Activated naive CD8-positive, alpha-beta T cell treated with anti-CD3 and anti-CD28 coated beads, Interleukin-2, amount 10 ng/mL, durations not matched to agents 7 days and 5 days (primary cell): ENCODE measurements at places on chromosomes 5 and 9. TPM values are rescaled to one million over a fixed set of nuclear protein-coding genes. Genes with fewer than 3 reads are reported as not detected.

GRCh38 chr5:61177716-61178115 lies 15.4 kb upstream of the SMIM15 start:
- no peak for DNase-seq

- no peak for DNase-seq
These were observed 119.4 kb downstream of the MED27 start for GRCh38 chr9:131960311-131960710.

DNA sequence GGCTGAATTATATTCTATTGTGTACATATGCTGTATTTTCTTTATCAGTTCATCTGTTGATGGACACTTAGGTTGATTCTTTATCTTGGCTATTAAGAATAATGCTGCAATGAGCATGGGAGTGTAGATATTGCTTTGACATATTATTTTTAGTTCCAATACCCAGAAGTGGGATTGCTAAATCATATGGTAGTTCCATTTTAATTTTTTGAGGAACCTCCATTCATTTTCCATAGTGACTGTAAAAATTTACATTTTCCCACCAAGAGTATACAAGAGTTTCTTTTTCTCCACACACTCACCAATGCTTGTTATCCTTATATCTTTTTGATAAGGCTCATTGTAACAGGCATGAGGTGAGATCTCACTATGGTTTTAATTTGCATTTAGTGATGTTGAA lies 19.4 kb downstream of the JAK2 start:
- DNase-seq, result no peak

GRCh38 chr5:14351845-14352712 lies 208.9 kb downstream of the TRIO start:
- DNase-seq, result peak; percentile 72

DNA sequence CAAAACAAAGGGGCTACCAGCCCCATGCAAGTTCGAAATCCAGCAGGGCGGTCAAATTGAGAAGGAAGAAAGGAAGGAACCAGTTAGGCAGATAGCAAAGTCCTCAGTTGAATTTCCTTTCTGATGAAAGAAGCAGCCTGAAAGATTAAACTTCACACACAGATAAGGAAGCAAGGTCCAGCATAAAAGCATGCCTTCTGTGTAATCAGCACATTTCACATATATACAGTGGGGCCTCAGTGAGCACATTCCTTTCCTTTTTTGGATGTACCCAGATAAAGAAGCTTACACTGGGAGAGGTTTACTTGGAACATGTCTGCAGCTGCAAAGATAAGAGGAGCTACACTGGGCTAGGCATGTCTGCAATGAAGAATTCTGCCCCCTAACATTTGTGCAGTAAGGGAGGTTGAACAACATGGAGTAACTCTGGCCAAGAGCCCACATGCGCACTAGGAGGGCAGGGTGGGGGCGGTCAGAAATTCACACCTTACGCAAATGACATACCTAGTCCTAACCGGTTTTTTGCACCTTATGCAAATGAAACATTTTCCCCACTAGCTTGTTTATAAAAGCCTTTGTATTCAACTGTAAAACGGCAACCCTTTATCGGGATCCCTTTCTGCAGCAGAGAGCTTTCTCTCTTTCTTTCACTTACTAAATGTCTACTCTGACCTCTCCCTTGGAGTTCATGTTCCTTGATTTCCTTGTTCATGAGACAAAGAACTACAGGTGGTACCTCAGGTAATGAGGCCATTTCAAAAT lies 149.7 kb upstream of the FBXL17 start:
- DNase-seq, result no peak

GRCh38 chr9:116939614-116940013 lies 252.5 kb downstream of the TRIM32 start:
- DNase-seq, result no peak

DNA sequence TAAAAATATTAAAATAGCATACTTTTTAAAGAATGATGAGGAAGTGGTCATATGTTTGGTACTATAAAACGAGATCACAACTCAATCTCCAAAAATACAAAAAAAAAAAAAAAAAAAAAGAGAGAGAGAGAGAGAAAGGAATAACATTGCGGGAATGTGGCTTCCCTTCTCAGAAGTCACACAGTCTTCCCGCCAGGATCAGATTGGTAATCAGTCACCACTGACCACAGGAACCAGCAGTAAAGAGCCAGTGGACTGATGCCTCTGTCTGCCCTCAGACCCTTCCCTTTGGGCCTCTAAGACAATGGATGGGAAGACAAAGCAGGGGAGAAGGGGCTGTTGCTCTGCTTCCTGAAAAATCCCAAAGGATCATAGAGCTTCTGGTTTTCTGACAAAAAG lies 104.9 kb downstream of the KLHL3 start:
- DNase-seq, result no peak

DNA sequence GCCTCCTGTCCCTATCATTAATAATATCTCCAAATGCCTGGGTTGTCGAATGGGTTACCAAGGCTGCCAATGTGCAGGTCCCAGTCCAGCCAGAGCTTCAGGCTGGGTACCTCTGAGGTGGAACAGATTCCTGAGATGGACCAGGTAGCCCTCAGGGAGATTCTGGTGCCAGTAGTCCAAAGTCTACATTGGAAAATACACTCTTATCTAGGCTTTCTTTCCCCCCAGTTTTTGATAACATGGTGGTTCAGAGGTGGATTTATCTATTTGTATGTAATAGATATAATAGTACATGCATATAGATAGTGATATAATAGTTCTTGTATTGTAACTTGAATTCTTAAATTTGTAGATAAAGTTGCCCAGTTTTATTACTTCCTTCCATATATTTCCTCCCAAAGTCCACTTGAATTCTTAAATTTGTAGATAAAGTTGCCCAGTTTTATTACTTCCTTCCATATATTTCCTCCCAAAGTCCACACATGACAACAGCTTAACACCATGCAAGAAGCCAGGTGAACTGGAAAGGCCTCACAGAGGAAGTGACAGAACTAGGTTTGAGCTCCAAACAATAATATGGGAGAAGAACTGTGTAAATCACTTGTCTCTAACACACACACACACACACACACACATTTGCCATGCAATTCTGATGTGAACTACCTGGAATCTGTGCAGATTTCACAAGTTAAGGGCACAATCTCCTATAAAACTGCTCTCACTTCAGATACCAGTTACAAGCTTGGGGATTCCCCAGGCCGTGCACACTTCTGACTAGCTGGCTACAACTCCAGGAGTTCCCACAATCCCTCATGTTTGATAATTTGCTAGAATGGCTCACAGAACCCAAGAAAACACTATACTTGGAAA lies 30.7 kb upstream of the ERAP1 start:
- no peak for DNase-seq

GRCh38 chr5:159104759-159105144 lies 5.0 kb upstream of the EBF1 start:
- no peak for DNase-seq

GRCh38 chr5:36657563-36657995 lies 51.2 kb downstream of the SLC1A3 start:
- DNase-seq, result no peak

Gene ZNF483
- 7.0 TPM for total RNA-seq

Gene IFNK
- not detected for total RNA-seq

DNA sequence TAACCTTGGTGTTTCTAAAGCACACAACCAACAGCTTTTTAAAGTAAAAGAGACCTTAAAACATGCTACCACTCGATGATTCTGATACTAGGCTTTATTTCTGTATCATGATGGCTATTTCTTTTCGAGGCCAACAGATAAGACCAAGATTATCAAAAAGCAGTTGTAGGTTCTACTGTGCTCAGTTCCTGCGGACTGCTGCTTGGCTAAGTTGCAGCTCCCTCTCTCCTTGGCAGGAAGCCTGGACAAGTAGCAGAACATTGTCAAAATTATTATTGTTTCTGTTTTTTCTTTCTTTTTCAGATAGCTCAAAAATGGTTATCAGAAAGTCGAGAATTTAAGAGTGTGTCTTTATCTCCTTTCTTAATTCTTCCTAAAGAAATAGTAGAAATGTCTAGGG lies 607.6 kb downstream of the PTPRD start:
- DNase-seq, result no peak

- DNase-seq, result no peak
These were observed 92.5 kb upstream of the ZNF366 start for GRCh38 chr5:72599519-72600370.

Gene DEPDC1B
- total RNA-seq, result 27.1 TPM

Gene CDC25C
- 13.2 TPM for total RNA-seq

Gene NTRK2
- not detected for total RNA-seq

Gene PCDHB4
- total RNA-seq, result not detected

GRCh38 chr9:27847818-27848217 lies 274.5 kb upstream of the C9orf72 start:
- DNase-seq, result no peak

DNA sequence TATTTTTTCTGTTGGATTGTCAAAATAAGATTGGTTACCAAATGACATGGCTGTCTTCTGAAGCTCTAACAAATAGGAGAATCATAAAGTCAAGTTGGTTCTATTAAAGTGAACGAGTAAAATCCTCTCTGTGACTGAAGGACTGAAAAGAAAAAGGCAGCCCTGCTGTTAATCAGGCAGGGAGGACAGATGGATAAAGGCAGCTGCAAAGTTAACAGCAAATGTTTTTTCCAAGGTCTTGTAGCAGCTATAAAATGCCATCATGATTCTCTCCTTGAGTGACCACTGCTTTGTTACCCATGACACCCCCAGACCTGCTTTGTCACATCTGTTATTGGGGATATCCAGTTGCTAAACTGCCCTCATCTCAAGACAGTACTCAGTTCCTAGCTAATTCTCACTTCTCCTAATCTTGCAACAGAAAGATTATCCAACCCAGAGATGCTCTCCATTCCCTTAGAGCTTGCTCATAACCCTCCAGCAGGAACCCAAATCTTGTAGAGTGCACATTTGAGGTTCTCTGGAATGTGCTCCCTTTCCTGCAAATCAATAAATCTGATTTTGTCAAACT lies 89.7 kb upstream of the PARP8 start:
- DNase-seq, result no peak

Gene PNPLA7
- total RNA-seq, result 5.6 TPM

DNA sequence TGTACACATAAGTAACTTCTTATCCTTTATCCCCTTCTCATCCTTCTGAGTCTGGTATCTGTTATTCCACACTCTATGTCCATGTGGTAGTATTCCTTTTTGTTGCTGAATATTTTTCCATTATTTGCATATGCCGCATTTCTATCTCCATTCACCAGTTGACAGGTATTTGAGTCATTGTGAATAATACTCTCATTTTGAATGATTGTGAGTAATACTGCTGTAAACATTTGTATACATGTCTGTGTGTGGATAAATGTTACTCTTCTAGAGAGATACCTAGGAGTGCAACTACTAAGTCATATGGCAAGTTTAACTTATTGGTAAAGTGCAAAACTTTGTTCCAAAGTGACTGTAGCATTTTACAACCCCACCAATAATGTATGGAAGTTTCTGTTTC lies 15.6 kb downstream of the RIC1 start:
- DNase-seq, result no peak

Gene ADAMTS13
- 3.2 TPM for total RNA-seq

GRCh38 chr9:6239048-6239461 lies 23.4 kb downstream of the IL33 start:
- DNase-seq, result no peak

GRCh38 chr5:91706785-91707520 lies 323.8 kb upstream of the ARRDC3 start:
- DNase-seq, result no peak

GRCh38 chr9:89364666-89365531 lies 46.6 kb downstream of the SECISBP2 start:
- peak; percentile 27 for DNase-seq

- DNase-seq, result no peak
These were observed 4.0 kb upstream of the BARHL1 start for GRCh38 chr9:132578367-132578932.

GRCh38 chr9:129981180-129981907 lies 61.6 kb downstream of the FNBP1 start:
- no peak for DNase-seq

Gene PALM2AKAP2
- not detected for total RNA-seq

DNA sequence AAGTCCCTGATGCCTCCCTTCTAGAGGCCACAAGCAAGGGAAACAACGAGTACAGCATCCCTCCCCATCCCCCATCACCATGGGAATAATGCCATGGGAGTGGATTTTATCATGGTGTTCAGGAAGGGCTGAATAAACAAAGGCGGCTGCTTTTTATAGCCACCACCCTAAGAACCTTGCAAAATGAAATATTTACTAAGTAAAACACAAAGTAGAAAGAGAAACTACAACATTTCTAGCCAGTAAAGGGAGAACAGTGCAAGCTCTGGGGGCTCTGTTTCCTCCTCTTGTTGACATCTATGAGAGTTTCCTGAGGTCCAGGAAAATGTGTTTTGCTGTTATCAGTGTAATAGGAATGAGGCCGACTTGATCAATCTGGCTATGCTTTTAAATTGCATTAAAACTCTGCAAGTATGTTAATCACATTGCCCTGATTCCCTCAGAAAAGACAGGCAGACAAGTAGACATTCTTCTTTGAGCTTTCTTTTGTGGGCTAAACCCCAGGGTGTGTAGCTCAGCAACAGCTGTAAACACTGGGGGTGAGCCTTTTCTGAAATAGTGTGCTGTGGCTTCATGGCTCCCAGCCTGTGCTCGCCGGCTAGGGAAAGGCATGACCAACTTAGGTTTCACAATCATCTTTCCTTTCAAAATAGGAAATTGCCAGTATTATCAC lies 31.1 kb downstream of the SV2C start:
- no peak for DNase-seq

Gene PCDHAC1
- not detected for total RNA-seq

Gene MEIKIN
- 0.55 TPM for total RNA-seq

Gene HRCT1
- not detected for total RNA-seq

DNA sequence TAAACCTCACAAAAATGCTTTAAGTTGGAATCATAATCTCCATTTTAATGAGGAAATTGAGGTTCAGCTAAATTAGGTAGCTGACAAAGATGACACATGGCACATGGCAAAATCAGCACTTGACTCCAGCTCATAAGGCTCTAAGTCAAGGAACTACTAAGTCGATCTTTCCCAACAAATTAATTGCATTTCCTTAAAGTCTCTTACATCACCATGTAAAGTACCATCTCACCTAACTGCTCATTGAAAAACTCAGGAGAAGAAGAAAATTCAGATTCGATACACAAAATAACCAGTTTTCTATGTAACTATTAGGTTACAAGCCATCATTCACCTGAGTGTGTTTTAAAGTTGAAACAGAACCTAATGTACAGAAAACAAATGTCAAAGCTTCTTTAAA lies 85.8 kb upstream of the IFNE start:
- no peak for DNase-seq

Gene TAL2
- total RNA-seq, result not detected

- DNase-seq, result no peak
These were observed 1247.0 kb upstream of the ACO1 start for GRCh38 chr9:31137176-31138160.

Gene DAB2IP
- 0.20 TPM for total RNA-seq

DNA sequence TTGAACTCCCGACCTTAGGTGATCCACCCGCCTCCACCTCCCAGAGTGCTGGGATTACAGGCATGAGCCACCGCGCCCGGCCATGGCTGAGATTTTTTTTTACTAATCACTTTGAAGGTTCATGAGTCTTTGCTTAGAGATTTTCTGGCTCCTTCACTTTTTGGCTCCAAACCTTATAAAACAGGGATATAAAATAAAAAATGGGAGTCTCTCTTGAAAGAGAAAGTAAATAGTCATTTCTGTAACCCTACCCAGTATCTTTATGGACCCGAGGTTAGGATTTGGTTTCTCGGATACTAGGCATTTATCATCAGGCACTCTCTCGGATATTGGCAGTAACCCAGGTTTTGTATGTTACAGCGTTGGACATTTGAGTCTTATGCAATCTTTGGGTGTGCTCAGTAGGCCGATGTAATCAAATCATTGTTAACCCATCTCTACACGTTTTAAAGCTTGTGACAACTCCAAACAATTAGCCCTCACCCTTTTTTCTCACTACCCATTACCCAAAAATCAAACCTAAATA lies 25.3 kb downstream of the STXBP1 start:
- no peak for DNase-seq

GRCh38 chr5:135211791-135212190 lies 177.8 kb upstream of the PITX1 start:
- DNase-seq, result no peak
